ENCODE measurements at places on chromosomes 12 and 14.
A peak's percentile ranks its signal among the peaks of the same experiment; 100 is the strongest.

DNA sequence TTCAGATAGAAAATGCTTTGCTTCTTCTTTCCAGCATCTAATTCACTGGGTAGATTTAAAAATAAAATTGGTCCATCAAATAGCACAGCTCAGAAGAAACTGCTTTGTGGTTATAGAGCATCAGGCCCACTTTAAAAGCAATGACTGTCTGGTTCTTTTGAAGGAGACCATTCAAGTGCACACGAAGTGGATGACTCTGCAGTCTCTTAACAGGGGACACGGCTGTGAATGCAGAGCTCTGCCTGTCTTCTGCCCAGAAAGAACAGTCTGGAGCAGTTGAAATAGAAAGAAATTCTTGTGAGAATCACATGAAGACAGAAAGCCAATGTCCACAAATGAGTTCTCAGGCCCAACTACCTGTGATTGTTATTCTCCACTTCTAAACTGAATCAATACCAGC, 138.7 kb upstream of the PLEKHA5 start:
- no peak for DNase-seq

GRCh38 chr12:11581179-11581755, 68.2 kb upstream of the ETV6 start:
- DNase-seq, result peak; percentile 12

- no peak for DNase-seq
Observed at GRCh38 chr12:123854918-123855317, 92.8 kb downstream of the DNAH10 start.

DNA sequence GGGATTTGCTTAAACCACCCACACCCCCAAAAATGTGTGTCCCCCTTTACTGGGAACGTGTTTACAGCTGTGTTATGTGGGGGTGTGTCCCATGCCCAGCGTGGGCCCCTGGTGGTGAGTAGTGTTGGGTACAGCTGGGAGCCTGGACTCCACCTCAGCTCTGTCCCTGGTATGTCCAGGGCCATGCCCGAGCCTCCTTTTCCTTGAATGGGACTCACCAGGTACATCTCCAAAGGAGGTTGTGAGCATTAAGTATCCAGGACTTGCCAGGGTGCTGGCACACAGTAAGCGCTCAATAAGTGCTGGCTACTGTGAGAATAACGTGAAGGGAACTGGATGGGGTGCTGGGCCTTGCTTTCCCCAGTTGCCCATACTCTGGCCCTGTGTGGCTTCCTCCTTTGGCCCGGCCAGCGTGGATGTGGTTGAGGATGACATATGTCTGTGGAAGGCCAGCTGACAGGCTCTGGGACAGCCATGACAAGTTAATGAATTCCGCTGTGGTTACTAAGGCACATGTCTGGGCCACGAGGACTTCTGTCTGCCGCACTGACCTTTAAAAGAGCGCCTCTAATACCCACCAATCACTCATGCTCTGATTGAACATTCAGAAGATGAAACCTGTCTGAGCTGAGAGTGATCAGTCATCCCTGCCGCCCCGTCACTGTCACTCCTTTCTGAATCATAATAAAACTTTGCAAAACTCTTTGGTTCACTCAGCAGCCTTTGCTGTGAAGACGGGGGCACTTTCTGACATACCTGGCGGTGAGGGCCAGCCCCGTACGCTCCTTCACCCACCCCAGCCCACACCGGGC, 74.7 kb downstream of the DIO3 start:
- DNase-seq, result no peak

- no peak for DNase-seq
Observed at GRCh38 chr14:35750202-35750904, 58.7 kb downstream of the RALGAPA1 start.

DNA sequence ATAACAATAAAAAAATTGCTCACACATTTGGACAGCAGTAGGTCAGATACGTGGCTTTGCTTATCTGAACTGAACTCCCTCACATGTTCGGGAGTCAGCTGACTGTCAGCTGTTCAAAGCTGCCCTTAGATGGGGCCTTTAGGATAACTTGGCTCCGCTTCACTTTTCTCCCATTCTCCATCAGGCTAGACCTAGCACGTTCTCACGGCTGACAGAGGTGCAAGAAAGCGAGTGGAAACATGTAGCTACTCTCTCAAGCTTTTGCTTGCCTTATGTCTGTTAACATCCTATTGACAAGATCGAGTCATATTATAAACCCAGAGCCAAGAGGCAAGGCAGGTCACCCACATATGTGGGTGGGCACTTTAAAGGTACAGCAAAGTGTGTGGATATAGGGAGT, 112.0 kb upstream of the PDZRN4 start:
- DNase-seq, result no peak

- peak; percentile 43 for DNase-seq
Observed at GRCh38 chr12:68451261-68452077, 119.3 kb upstream of the MDM1 start.

GRCh38 chr12:13258717-13259119, 62.2 kb downstream of the EMP1 start:
- DNase-seq, result no peak

GRCh38 chr14:39368261-39368959, 63.8 kb downstream of the FBXO33 start:
- peak; percentile 44 for DNase-seq

DNA sequence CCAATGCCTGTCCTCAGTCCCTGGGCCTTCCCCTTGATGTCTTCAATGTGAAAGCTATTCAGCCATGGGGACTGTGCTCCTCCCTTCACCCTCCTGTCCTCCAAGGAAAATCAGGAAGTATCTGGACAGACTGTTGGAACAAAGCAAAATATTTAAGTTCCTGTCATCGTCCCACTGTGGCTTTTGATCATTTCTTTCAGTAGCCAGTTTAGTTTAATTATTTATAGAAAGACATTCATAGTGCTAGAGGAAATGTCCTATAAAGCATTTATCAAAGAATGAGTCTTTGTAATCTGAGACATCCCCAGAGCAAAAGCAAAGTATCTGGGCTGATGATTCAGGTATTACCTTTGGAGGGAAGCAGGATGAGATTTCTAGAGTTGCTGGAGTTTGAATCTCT, 254.1 kb downstream of the NRXN3 start:
- no peak for DNase-seq

GRCh38 chr14:99938896-99939295, 126.3 kb upstream of the EVL start:
- no peak for DNase-seq

GRCh38 chr12:93361151-93361919, 16.4 kb upstream of the NUDT4 start:
- no peak for DNase-seq

GRCh38 chr12:27919671-27920235, 52.8 kb downstream of the PTHLH start:
- no peak for DNase-seq

GRCh38 chr14:22630486-22630885, 13.7 kb downstream of the OR6J1 start:
- no peak for DNase-seq

DNA sequence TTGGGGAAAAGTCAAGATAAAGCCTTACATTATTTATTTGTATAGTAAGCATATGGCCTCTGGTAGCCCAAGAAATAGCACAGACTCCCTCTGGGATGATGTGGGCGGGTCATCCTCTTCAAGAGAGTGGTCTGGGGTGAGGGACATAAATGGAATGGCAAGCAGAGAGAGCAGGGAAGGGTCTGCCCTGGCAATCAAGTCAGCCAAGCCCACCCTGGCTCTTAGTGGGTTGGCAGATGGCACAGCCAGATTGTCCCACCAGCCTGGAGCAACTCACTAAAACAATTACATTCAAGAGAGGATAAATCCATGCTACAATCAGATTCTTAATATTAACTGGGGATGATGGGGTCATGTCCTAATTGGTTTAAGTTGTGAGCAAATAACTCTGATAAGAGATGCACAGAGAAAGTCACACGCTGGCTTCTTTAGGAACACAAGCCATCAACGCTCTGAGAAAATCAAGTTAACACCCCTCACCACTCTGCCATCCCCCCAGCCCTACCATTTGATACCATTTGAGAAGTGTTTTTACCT, 2.8 kb upstream of the PELI2 start:
- DNase-seq, result no peak

GRCh38 chr12:116534311-116535121, 24.7 kb upstream of the MAP1LC3B2 start:
- no peak for DNase-seq

DNA sequence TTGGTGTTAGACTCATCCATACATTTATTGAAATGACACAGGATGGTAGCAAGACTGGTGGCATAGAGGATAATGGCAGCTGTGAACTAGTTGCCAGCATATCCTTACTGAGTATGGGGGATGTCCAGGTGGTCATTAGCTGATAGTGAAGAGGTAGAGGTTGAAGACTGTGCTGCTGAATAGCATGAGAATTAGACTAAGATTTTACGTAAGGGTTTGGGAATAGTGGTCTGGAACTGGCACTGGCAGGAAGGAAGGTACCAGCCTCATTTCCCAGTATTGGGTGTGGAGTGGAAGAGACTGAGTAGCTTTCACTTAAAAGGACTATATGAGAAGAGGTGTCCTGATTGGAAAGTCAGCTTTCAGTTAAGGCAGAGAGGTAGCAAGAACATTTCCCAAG, 6.5 kb downstream of the ERC1 start:
- no peak for DNase-seq

DNA sequence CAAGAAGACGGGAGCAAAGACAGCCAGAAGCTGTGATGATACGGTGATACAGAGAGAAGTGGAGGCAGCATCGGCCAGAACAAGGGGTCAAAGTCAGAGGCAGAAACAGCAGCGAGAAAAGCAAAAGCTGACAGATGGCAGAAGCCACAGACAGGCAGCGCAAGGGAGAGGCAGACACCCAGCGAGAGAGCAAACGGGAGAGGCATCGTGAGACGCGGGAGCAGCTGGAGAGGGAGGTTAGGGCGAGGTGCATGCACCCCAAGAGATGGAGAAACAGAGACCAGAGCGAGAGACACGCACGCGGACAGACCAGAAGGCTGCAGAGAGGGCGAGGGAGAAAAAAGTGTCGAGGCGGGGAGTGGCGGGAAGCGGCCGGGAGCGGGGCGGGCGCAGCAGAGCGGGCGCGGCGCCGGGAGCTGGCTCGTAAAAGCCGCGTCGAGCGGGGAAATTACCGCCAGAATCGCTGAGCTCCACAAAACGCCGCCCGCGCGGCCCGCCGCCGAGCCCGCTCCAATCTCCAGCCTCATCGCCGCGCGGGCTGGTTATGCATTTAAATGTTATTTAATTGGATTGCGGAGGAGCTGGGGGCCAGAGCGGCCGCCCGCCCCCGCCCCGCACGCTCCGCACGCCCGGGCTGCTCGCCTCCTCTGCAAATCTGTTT, 15.6 kb downstream of the SMUG1 start:
- no peak for DNase-seq

GRCh38 chr12:82948491-82948890, 261.8 kb downstream of the TMTC2 start:
- no peak for DNase-seq

DNA sequence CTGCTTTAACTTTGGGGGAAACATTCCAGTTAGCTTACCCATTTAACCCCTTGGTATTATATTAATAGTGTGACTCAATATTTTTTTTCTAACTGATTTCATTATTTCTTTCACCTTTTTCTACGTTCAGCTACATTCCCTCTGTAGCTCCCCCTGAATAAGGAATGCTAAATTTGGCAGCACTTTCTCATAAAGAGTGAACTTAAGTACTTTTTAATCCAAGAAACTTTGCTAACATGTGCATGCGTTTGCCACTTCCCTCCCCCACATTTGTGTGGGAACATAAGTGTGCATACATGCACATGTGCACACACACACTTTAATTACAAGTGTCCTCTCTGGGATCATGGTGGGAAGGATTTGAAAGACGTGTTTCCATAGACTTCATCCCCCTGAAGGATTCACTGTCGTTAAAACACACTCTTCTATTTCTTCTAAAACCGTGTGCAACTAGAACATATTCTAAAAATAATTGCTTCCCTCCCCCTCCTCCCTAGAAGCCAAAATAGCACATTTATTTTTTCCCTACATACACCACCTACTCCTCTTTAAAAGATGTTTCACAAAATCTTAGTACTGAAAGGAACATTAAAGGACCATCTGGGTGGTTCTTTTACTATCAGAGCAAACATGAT, 142.6 kb downstream of the PPM1H start:
- DNase-seq, result no peak

GRCh38 chr14:49908433-49908782, 15.5 kb downstream of the ARF6 start:
- DNase-seq, result no peak

DNA sequence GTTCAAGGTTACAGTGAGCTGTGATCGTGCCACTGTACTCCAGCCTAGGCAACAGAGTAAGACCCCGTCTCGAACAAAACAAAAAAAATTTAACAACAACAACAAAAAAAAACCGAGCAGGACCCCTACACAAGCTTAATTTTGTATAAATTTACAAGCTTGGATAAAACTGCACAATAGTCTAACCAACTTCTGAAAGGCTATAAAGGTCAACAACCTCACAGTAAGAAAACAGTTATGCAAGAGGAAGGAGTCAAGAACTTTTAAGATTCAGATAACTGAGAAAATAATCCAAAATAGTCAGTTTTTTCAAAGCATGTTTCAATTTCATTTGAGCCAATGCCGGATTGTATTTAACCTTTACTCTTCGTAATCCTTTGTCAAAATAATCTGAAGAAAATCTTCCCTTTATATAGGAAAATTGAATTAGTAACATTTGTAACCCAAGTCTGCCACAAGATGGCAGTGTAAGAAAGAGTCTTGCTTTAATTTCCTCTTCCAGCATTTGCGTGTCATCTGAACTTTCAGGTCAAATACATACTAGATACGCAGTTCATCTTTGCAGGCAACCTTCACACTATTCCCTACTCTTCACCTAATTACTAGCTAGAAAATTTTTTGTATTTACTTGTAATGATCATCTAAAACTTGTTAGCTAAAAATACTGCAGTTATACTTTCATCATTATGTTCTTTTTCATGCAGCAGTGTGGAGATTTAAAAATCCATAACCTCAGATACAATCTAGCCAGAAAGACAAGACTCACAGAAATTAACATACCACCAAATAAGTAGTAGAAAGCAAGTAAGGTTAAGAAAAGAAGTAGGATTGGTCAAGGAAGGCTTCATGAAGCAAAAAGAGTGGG, 5.8 kb downstream of the CCNB1IP1 start:
- no peak for DNase-seq

DNA sequence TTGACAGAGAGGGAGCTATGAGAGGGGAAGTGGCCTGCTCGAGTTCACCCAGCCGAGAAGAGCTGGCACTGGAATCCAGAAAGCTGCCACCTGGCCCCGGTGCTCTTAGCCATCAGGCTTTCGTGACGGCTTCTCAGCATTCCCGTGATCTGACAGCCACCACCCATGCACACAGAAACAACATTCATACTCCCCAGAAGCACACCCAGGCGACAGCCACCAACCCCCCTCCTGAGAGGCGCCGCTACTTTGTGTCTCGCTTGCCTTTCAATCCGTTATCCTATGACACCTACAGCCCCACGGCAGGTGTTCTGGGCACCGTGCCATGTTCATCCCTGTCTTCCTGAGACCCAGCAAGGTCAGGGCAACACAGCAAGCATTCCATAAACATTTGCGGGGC, 31.4 kb downstream of the PSMC1 start:
- no peak for DNase-seq

- no peak for DNase-seq
Observed at GRCh38 chr12:93668919-93669418, 8.2 kb upstream of the CRADD start.

GRCh38 chr12:14366209-14367039, 942 bp downstream of the ATF7IP start:
- DNase-seq, result no peak

- DNase-seq, result no peak
Observed at GRCh38 chr12:49552014-49552413, 13.2 kb downstream of the KCNH3 start.

All from NCI-H1436 treated with DMSO at 0.1 percent for 48 hours (cell line).